Common myeloid progenitor, CD34-positive (primary cell): ENCODE measurements at places on chromosomes 11 and 22.

DNA sequence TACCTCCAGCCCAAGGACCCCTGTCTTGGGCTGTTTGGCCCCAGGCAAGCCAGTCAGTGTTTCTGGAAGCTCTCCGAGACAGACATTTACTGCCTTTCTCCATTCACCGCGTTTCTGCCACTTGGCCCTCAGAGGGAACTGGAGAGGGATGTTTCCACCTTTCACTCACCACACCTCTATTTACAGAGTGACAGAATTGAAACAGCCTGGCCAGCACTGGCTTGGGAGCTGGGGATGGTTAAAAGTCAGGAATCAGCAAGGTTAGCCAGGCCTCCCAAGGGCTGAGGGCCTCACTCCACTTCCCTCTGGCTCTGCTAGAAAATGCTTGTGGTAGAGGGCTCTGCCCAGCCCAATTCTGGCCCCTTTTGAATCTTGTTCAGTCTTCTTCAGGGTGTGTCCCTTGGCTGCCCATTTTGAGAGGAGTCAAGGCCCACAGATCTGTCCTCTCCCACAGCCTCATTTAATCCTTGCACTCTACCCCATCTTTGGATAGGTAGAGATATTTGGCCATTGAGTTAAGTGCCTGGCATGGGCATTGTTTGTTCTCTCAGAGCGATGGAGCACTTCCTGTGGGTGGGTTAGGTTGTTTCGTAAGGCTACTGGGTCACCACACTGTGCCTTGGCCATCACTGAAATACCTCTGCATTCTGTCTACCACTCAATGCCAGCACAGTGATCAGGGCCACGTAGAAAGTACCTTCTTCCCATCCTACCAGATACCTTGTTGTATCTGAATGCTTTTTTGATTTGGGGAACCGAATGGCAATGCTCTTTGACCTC, 119.2 kb downstream of the MICAL2 start:
- no peak overlapping the region for H3K27ac ChIP-seq
- peaks cover 9% of the 10 kb centered on the region for H3K4me1 ChIP-seq
- no peaks in the 10 kb centered on the region for H3K27me3 ChIP-seq

DNA sequence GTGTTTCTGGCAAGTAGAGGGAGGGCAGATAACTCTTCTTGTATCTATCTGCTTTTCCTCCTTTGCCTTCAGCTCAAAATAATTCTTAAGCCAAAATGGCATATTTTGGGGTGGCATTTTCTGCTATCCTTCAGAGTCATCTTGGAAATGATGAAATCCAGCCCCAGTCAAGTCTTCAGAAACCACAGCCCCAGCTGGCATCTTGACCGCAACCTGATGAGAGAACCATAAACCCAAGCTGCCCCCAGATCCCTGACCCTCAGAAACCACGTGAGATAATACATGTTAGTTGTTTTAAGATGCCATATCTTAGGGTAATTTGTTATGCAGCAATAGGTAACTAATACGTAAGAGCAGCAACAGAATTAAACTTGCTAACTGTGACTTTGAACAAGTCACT, 15.1 kb upstream of the PAMR1 start:
- H3K36me3 ChIP-seq, result no peaks in the 10 kb centered on the region
- DNase-seq, result no peak
- H3K4me1 ChIP-seq, result no peaks in the 10 kb centered on the region
- H3K4me3 ChIP-seq, result no peak overlapping the region
- no peak overlapping the region for H3K27ac ChIP-seq

GRCh38 chr11:17720796-17721171, 1.4 kb downstream of the MYOD1 start:
- no peak overlapping the region for H3K27ac ChIP-seq
- no peaks in the 10 kb centered on the region for H3K36me3 ChIP-seq
- peaks cover 50% of the 10 kb centered on the region for H3K27me3 ChIP-seq
- no peak overlapping the region for H3K4me3 ChIP-seq
- no peak for DNase-seq
- H3K4me1 ChIP-seq, result peaks cover 18% of the 10 kb centered on the region

GRCh38 chr11:66637557-66638176, 836 bp upstream of the RBM4 start:
- H3K27me3 ChIP-seq, result no peaks in the 10 kb centered on the region
- DNase-seq, result no peak
- peaks cover 51% of the 10 kb centered on the region for H3K4me1 ChIP-seq

- H3K27me3 ChIP-seq, result peaks cover 3% of the 10 kb centered on the region
- H3K4me3 ChIP-seq, result no peak overlapping the region
- H3K27ac ChIP-seq, result no peak overlapping the region
- H3K36me3 ChIP-seq, result no peaks in the 10 kb centered on the region
Measured at GRCh38 chr11:11586465-11586864, 35.3 kb downstream of the GALNT18 start.

GRCh38 chr22:48070083-48070482, 1307.6 kb downstream of the TBC1D22A start:
- no peak for DNase-seq
- H3K4me1 ChIP-seq, result no peaks in the 10 kb centered on the region
- peaks cover 6% of the 10 kb centered on the region for H3K27me3 ChIP-seq
- no peak overlapping the region for H3K27ac ChIP-seq

DNA sequence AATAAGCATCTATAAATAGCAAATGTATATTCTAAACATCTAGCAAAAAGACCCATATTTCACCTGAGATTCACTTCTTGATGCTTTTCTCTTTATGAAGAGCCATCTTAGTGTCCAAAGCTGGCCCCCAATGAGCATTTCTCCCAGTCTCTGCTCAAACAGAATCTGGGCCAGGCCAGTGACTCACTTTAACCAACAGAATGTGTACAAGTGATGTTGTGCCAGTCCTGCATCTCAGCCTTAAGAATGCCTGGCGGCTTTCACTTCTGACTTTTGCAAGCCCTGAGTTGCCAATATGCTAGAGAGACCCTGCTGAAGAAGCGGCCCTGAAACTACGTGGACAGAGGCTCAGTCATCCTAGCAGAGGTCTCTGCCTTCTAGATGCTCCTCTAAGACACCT, 6.9 kb upstream of the COPB1 start:
- H3K36me3 ChIP-seq, result peaks cover 26% of the 10 kb centered on the region
- no peak overlapping the region for H3K4me3 ChIP-seq
- no peak for DNase-seq

DNA sequence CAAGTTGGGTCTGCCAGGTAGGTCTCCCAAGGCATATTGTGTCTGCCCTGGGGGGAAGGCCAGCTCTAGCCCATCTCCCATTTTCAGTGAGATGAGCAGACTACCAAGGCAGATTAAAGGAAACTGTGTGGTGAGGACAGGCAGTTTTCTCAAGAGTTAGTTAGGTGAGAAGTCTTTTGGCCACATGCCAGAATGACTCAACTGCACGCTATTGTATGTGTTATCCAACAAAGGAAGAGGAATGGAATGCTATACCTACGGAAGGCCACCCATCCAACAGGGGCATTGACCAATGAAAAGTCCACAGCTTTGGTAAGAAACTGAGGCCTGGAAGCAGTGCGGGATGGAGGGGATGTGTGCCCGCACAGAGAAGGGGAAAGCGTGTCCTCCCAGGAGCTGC, 941.7 kb downstream of the NTM start:
- H3K4me1 ChIP-seq, result no peaks in the 10 kb centered on the region
- no peak overlapping the region for H3K4me3 ChIP-seq
- no peak overlapping the region for H3K27ac ChIP-seq
- no peaks in the 10 kb centered on the region for H3K27me3 ChIP-seq
- no peaks in the 10 kb centered on the region for H3K36me3 ChIP-seq
- no peak for DNase-seq

GRCh38 chr11:134074346-134074745, 5.5 kb downstream of the JAM3 start:
- no peak for DNase-seq
- H3K27ac ChIP-seq, result no peak overlapping the region
- H3K27me3 ChIP-seq, result no peaks in the 10 kb centered on the region
- no peaks in the 10 kb centered on the region for H3K4me1 ChIP-seq
- no peaks in the 10 kb centered on the region for H3K36me3 ChIP-seq
- H3K4me3 ChIP-seq, result no peak overlapping the region

- peaks cover 2% of the 10 kb centered on the region for H3K4me1 ChIP-seq
- no peak for DNase-seq
- no peak overlapping the region for H3K4me3 ChIP-seq
- no peak overlapping the region for H3K27ac ChIP-seq
Measured at GRCh38 chr11:120702656-120703055, 191.1 kb downstream of the GRIK4 start.

- no peak overlapping the region for H3K4me3 ChIP-seq
- peaks cover 22% of the 10 kb centered on the region for H3K36me3 ChIP-seq
- no peak for DNase-seq
Measured at GRCh38 chr22:37032134-37032534, 12.6 kb downstream of the MPST start.

DNA sequence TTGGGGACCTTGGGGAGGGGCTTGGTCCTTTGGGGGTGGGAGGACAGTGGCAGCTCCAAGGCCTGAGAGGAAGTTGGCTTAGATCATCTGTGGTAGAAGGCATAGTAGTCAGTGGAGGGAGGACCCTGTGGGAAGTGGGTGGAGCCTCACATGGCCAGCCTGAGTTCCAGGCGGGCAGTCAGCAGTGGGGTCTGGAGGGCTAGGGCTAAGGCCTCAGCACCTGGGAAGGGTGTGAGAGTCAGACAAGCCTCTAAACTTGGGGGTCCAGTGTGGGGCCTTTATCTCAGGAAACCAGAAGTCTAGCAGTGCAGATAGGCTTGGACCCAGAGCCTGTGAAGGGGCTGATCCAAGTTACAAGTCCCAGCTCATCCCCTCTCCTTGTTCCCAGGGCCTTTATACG, 4.0 kb downstream of the NLRX1 start:
- H3K36me3 ChIP-seq, result peaks cover 6% of the 10 kb centered on the region
- no peak for DNase-seq
- no peak overlapping the region for H3K27ac ChIP-seq
- no peaks in the 10 kb centered on the region for H3K27me3 ChIP-seq
- H3K4me3 ChIP-seq, result no peak overlapping the region

DNA sequence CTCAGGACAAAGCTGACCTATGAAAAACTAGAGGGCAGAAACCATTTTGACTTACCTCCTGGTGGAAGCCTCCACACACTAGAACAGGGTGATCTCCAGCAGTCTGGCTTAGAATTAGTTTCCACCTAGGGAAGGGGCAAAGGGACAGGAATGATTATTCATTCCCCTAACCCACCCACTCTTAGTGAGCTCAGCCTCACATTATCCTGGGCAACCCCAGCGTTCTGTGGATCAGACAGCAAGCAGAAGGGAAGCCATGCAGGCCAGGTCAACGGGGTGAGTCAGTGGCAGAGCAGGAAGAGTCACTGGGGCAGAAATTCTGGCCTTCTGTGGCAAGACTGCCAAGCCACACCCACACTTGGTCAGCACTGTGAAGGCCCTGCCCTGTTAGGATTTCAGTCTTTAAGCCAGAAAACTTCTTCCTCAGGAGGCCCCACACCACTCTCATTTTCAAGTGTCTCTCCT, 10.5 kb downstream of the NUMA1 start:
- peak overlapping the region; percentile 51 for H3K27ac ChIP-seq
- no peak overlapping the region for H3K4me3 ChIP-seq
- DNase-seq, result no peak
- no peaks in the 10 kb centered on the region for H3K4me1 ChIP-seq
- H3K36me3 ChIP-seq, result peaks cover 12% of the 10 kb centered on the region
